ENCODE measurements at places on chromosomes 2 and 18. TPM values are rescaled to one million over a fixed set of nuclear protein-coding genes. Genes with fewer than 3 reads are reported as not detected.

DNA sequence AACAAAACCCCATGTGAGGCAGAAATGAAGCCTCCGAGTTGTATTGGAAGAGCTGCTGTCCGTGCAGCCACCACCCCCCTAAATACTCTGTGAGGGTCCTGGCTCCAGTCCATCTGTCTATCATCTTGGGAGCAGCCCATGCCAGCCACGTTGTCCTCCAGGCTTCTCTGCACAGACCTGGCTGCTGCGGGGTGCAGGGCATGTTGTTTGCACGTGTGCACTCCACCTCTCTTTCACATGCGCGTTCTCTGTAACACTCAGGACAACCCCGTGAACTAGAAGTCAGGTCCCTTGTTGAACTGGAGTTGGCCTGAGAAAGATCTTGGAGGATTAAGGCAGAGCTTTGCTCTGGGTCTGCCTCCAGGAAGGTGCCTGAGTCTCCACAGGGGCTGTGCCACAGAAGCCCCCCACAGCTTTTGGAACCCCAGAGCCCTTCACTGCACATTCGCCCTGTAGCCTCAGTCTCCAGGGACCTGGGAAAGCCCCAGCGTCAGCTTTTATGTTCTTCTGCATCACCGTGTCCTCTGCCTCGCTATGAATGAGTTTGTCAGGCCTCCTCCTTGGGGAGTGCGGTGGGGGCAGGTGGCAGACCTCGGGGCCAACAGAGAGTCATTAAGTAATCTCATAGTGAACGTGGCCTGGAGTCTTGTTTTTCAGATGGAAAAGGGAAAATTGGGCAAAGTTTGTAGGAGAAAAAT lies 16.6 kb downstream of the RTP5 start:
- no peak overlapping the region for H3K27ac ChIP-seq
- H3K27me3 ChIP-seq: no peaks in the 10 kb centered on the region
- no peaks in the 10 kb centered on the region for H3K4me1 ChIP-seq
- no peak overlapping the region for H3K4me3 ChIP-seq
- H3K36me3 ChIP-seq: peaks cover 7% of the 10 kb centered on the region

The C2orf72 gene
- total RNA-seq: not detected

DNA sequence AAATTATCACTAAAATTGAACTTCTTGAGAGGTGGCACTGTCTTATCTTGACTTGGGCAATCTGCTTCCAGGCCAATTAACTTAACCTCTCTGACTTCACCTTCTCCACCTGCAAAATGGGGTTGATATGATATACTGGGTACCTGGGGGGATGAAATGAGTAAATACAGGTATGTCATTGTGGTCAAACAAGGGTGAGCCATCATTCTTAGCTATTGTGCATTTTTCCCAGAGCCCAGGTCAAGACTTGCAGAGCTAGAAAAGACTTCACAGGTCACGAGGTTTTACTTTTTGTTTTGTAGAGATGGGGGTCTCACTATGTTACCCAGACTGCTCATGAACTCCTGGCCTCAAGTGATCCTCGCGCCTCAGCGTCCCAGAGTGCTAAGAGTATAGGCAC lies 145.0 kb downstream of the PRKCE start:
- H3K27me3 ChIP-seq: no peaks in the 10 kb centered on the region
- no peak for DNase-seq
- H3K4me3 ChIP-seq: no peak overlapping the region
- H3K36me3 ChIP-seq: no peaks in the 10 kb centered on the region

DNA sequence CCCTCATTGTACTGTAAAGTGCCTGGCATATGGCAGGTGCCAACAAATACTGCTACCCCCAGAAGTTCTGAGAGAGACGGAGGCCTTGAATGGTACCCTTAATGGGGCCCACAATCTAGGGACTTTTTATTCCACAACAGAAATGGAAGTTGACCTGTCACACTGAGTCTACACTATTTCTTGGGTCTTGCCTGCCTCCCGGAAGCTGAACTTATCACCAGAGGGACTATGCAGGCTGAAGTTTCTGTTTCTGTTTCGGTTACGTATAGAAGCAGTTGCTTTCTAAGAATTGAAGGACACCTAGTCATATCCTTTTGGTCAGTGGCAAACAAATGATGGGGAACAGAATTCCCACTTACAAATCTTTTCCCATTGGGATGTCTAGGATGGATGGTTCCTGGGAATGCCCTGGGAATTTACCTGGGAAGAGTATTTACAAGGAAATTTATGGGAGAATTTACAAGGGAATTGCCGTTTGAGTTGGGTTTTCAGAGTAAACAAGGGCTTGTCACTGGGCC lies 74.2 kb downstream of the HS1BP3 start:
- H3K4me1 ChIP-seq: peaks cover 34% of the 10 kb centered on the region
- no peak overlapping the region for H3K4me3 ChIP-seq
- H3K27ac ChIP-seq: no peak overlapping the region
- H3K27me3 ChIP-seq: no peaks in the 10 kb centered on the region

GRCh38 chr2:223147431-223147830 lies 95.4 kb downstream of the KCNE4 start:
- H3K4me3 ChIP-seq: no peak overlapping the region
- DNase-seq: no peak
- no peaks in the 10 kb centered on the region for H3K4me1 ChIP-seq
- H3K27ac ChIP-seq: no peak overlapping the region
- H3K27me3 ChIP-seq: no peaks in the 10 kb centered on the region

- H3K27me3 ChIP-seq: no peaks in the 10 kb centered on the region
- DNase-seq: no peak
- no peak overlapping the region for H3K4me3 ChIP-seq
- H3K36me3 ChIP-seq: peaks cover 11% of the 10 kb centered on the region
- no peak overlapping the region for H3K27ac ChIP-seq
Observed at GRCh38 chr2:45445037-45445436, 166.0 kb downstream of the SRBD1 start.

DNA sequence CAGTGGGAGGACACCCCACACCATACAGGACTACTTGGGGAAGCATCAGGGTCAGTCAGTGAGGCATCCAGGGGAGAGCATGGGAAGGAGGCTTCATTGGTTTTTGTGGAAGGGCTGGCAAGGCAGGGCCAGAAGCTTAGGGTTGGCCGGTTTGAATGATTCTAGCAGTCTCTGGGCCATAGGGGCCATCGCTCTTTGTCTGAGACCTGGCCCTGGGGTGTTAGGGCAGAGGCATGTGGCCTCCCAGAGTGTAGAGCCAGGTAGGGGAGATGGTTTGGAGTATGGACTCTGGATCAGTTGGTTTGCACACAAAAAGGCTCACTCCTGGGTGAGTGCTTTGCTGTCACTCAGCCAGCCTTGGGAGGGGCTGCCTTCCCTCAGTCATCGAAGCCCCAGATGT lies 98.5 kb downstream of the GLI2 start:
- H3K27me3 ChIP-seq: peaks cover 14% of the 10 kb centered on the region
- no peaks in the 10 kb centered on the region for H3K4me1 ChIP-seq
- no peaks in the 10 kb centered on the region for H3K36me3 ChIP-seq
- no peak overlapping the region for H3K27ac ChIP-seq

DNA sequence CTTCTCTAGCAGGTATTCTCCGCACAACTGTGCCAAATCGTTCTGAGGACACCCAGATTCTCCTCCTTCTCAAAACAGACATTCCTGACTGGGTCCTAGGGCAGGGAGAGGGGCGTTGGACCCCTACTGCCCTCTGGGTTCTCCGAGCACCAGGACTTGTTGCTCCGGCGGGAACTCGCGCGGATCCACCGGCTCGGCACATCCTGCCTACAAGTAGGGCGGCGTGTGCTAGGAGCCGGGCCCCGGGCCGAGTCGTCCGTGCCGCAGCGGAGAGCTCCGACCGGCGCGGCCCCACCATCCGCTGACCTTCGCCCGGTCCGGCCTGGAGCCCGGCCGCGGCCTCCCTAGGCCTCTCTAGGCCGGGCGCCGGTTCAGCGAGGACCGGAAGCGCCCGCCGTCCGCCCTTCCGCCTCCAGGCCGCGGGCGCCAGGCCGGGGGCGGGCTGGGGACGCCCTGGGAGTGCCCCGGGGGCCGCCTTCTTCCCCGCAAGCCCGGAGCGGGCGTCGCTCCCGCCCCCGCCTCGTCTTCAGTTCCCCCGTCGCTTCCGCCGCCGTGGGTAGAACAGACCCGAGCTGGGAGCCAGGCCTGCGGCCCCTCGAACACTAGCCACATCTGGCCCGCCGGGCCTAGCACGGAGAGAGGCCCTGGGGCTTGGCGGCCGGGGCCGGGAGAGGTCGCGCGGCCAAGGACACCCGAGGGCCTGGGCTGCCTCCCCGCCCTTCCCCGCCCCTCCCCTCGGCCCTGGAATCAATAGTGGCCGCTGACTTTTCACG lies 7.6 kb upstream of the ONECUT2 start:
- no peak overlapping the region for H3K4me3 ChIP-seq
- H3K27me3 ChIP-seq: peaks cover 64% of the 10 kb centered on the region
- no peaks in the 10 kb centered on the region for H3K36me3 ChIP-seq
- no peaks in the 10 kb centered on the region for H3K4me1 ChIP-seq

- H3K27ac ChIP-seq: no peak overlapping the region
- H3K36me3 ChIP-seq: no peaks in the 10 kb centered on the region
- H3K27me3 ChIP-seq: no peaks in the 10 kb centered on the region
- no peak overlapping the region for H3K4me3 ChIP-seq
- H3K4me1 ChIP-seq: no peaks in the 10 kb centered on the region
- no peak for DNase-seq
Observed at GRCh38 chr2:17398770-17399169, 119.5 kb downstream of the RAD51AP2 start.

The MOGAT1 gene
- not detected for total RNA-seq
